ENCODE measurements at places on chromosomes 4 and X.

DNA sequence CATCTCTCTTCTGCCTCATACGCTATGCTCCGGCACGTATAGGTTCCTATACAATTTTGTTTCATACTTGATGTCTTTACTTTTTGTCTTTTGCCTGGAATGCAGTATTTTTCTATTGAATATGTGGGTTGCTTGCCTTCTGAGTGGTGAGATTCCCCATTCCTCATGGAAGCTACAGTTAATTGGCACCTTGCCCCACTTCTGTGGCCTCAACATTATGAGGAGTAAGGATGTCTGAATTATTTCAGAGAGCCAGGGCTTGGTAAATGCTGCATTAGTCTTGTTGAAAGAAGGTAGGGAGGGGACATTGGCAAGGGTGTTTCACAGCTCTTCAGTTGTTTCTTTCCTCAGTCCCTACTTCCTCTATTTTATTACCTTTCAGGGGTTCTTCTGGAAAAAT is 23.0 kb downstream of the CDKL5 start:
- DNase-seq, result no peak

GRCh38 chrX:27997622-27998021 is 16.4 kb upstream of the DCAF8L1 start:
- no peak for DNase-seq

DNA sequence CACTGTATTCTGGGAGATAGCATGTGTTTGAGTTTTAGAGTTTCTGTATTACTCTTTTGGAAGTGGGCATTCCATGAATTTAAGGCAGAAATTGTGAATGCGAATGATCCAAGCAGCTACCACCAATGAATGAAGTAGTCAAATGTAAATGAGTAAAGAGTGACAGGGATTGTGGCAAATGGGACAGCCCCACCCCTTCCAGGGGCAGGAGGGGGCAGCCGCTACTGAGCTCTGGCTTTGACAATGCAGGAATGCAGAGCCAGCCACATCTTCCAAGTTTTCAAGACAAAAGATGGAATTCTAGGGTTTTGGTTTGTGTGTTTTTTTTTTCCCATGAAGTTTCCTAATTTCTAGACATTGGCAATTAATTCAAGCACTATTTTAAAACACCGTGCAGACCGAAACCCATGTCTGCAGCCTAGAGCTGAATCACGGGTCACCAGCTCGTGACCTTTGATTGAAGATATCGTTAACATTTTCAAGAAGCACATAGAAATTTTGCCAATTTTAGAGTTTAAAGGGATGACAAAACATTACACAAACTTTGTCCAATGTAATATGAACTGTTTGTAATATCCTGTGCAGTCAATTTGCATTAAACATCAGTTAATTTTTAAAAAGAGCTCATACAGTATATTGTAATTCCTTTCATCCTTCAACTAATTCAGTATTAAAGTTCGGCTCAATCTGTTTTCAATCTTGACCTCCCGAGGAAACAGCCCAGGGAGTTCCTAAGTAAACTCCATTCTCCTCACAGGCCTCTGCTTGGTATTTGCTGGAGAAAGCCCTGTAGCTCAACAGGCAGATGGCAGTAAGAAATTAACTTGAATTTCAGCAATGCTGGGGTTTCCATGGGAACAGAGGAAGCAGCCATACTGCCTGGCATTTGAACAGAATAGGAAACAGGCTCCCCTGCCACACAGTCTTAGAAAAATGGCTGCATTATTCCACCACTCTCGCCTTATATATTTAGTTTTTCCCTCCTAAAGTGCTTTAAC is 83.4 kb downstream of the UCHL1 start:
- DNase-seq, result no peak

- DNase-seq, result no peak
These were observed 57.0 kb downstream of the DCLK2 start for GRCh38 chr4:150135134-150135772.

DNA sequence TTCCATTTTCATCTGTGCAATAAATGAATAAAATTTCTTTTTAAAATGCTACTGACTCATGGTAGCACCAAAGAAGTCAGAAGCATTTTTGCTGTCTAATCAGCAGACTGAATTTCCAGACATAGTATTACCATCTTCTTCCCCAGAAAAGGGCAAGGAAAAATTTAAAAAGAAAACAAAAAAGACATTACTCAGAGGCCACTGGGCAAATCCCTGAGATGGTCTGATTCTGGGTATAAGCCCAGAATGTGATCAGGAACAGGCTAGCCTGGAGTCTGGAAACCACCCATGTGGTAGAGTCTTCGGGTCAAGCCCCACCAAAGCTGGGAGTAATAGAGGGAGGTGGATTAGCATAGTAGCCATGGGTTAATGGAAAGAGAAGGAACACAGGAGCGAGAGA is 342.8 kb downstream of the FBXW7 start:
- DNase-seq, result no peak

All from epithelial cell of prostate (primary cell).